Pons (tissue), 1 donor: ENCODE measurements at places on chromosomes 7 and 10.

- no peak for DNase-seq
Observed at GRCh38 chr10:11700539-11700938, 41.6 kb upstream of the ECHDC3 start.

DNA sequence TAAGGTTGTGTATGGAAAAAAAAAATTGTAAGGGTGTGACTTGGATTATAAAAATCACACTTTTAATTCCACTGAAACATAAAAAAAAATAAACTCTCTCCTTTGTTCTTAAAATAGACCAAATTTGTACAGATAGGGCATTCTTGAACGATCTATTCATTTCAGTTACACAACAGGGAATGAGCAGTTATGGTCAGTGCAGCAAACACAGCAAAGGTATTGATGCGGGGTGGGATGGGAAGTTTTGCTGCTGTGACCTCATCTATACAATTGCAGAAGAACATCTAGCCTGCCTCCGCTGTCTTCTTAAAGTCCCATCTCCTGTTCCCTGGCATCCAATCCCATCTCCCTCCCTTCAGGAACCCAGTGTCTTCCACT lies 580.2 kb downstream of the SUGCT start:
- no peak for DNase-seq

DNA sequence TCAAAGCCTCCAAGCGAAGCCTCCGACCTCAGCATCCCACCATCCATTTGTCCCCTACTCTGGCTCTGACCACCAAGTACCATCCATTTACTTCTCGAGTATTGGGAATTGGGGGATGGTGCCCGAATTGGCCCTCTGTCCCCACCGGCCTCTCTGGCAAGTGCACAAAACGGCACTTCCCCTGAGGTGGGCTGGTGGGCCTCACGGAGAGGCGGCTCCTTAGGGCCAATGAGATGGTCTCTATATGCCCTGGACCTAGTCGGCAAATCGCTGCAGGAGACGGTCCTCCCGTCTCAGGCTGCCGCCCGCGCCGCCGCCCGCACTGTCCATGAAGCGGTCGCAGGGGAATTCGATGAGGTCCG lies 2.8 kb downstream of the TRIL start:
- no peak for DNase-seq

DNA sequence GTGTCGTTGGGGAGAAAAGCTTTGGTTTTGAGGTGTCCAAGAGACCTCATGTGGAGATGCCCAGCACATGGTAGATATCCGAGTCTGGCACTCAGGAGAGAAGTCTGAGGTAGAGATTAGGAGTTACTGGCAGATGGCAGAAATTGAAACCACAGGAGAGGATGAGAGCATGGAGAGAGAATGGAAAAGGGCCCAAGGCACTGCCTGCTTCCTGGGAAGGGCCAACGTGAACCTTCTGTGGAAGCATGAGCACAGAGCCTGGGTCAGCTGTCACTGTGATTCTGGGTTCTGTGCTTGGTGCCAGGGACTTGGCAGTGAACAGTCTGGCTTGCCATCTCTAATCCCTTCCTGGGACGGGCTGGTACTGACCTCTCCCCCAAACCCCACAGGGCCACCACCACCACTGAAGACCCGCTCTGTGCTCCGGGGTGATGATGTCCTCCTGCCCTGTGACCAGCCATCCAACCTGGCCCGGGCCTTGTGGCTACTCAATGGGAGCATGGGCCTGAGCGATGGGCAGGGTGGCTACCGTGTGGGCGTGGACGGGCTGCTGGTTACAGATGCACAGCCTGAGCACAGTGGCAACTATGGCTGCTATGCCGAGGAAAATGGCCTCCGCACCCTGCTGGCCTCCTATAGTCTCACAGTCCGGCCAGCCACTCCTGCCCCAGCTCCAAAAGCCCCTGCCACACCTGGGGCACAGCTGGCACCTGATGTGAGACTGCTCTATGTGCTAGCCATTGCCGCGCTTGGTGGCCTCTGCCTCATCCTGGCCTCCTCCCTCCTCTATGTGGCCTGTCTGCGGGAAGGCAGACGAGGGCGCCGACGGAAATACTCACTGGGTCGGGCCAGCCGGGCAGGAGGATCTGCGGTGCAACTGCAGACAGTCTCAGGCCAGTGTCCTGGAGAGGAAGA lies 4.1 kb downstream of the MRPL43 start:
- DNase-seq: peak; percentile 49

- DNase-seq: no peak
Observed at GRCh38 chr10:8874972-8875371, 820.5 kb downstream of the GATA3 start.
